H1 (cell line): ENCODE measurements at places on chromosomes 2 and 18. TPM values are rescaled to one million over a fixed set of nuclear protein-coding genes. Genes with fewer than 3 reads are reported as not detected.

- no peak for DNase-seq
Observed at GRCh38 chr2:9310377-9310776, 103.8 kb downstream of the ASAP2 start.

Gene SLC4A3
- total RNA-seq: 6.5 and 7.4 TPM in 2 replicates

DNA sequence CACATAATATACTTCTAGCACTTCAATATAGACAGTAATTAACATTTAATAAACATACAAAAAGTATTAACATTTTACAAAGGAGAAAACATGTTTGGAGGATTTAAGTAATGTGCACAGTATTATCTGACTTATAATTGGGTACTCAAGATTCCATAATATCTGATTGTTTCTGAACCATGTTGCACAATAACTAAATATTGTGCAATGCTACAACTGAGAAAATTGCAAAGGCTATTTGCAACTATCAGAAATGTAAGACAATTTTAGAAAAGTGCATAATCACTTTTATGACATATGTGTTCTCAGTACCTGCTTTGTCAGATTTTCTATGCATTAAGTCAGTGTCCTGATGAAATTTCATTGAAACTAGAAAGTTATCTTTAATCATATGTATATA is 934.6 kb downstream of the SOCS6 start:
- DNase-seq: no peak

Gene TUBA4B
- total RNA-seq: 0.24 TPM in 1 of 2 replicates, not detected in the other

Gene NEU2
- total RNA-seq: not detected in 2 replicates

Gene ZNF396
- total RNA-seq: 0.74 and 0.94 TPM in 2 replicates
